ENCODE measurements at places on chromosomes 6 and 20.

DNA sequence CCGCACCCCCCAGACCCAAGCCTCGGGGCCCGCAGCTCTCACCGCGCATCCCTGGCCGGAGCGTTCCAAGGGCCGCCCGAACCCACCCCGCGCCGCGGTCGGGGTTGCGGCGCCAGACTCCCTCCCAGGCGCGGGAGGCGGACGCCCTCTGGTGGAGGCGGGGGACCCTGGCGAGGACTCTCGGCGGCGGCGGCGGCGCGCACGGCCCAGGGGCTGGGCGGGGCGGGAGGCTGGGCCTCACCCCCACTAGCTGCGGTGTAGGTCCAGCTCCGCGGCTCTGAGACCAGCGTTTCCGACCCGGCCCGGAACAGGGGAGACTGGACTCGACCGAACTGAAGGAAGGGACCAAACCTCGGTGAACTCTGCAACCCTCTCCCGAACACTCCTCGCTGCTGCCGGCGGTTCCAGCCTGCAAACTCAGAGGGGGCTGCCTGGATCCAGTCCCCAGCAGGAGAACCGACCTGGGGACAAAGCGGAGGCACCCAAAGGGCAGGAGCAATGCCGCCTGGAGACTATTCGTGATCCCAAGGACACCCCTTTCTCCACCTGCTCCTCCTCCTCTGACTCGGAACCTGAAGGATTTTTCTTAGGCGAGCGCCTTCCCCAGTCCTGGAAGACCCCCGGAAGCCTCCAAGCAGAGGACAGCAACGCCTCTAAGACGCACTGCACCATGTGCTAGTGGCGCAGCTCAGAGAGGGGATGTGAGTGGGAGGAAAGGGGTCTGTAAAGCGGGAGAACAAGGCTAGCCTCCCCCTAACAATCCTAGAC lies 859 bp upstream of the TOMM6 start:
- DNase-seq, result peak; percentile 93

DNA sequence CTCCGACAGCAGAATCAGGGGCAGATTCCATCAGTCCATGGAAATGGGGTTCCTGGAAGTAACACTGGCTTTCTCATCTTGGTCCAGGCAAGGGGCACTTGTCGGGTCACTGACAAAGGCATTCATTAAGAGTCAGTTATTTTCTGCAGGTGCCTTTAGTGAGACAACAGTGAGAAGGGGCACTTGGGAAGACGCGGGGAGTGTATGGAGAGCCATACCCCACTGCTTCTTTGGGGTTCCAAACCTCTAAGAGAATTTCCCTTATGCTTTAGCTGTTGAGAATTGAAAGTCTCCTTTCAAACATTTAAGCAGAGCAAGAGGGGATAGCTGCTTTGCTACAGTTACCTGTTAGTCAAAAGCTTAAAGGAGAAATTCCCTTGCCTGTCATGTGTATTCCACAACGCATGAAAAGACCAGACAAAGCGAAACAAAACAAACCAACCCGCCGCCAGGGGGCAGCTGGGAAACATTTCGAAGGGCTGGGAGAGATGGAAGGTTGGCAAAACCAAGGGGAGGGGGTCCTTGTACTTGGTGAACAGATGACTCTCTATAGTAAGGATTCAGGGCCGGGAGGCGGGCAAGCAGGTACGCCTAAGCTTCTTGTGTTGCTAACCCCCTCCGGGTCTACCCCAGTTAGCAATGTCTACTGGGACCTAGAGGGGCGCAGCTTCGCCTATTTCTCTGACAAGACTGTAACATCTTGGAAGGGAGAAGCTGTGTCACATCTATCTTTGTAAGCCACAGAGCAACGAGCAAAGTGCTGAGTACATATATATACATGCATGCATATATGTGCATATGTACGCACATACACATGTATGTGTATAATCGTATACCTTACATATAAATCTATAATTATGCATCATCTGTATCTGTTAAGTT lies 474.9 kb upstream of the AGPAT4 start:
- peak; percentile 63 for DNase-seq

GRCh38 chr6:91713911-91714310 lies 1127.0 kb upstream of the MAP3K7 start:
- DNase-seq, result no peak

DNA sequence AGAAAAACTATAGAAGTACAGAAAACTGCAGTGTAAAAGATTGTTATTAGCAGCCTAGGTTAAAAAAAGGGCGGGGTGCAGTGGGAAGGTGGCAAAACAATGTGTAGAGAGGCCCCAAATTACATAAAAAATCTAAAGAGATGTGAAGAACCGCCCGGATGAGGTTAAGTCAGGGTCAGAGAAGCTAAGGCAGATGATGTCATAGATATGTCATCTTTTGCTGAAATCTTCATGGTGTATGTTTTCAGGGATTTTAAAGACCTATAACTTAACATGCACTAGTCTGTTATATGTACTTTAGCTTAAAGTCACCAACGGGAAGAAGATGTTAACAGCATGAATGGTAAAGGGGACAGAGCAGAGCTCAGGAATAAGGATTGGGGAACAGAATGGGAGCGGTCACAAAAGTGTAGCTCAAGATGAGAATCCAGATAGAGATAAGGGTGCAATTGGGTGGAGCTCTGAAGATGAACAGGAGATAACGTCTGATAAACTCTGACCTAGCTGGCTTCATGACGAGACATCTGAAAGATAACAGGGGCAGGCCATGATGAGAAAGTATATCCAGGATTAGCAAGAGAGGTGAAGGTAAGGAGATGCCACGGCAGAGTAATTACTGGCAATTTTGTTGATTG lies 83.4 kb downstream of the TFAP2A start:
- no peak for DNase-seq

- DNase-seq, result no peak
Observed at GRCh38 chr6:162798546-162799266, 70.9 kb downstream of the PACRG start.

All from stimulated activated CD8-positive, alpha-beta memory T cell treated with anti-CD3 and anti-CD28 coated beads, Interleukin-4, amount 100 ng/mL, for 48 hours (primary cell).